Stimulated activated CD4-positive, alpha-beta T cell treated with anti-CD3 and anti-CD28 coated beads, Interleukin-1b, Interleukin-23, amount 100 ng/mL, for 4 hours (primary cell): ENCODE measurements at places on chromosomes 1 and 21.

- DNase-seq: no peak
Observed at GRCh38 chr1:44924835-44925464, 61.4 kb downstream of the EIF2B3 start.

DNA sequence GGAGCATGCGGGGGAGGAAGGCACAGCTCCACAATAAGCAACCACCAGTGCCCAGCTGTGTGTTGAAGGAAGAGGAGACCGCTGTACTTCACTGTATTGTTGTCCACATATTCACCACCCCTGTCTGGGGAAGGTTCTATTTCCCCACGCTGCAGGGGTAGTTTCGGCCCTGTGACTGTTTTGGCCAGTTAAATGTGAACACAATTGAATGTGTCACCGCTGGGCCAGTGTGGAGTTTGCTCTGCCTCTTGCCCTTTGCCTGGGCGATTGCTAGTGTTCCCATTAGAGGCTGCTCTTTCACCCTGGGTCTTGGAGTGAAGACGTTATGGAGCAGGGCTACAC is 32.6 kb downstream of the UBE4B start:
- no peak for DNase-seq

DNA sequence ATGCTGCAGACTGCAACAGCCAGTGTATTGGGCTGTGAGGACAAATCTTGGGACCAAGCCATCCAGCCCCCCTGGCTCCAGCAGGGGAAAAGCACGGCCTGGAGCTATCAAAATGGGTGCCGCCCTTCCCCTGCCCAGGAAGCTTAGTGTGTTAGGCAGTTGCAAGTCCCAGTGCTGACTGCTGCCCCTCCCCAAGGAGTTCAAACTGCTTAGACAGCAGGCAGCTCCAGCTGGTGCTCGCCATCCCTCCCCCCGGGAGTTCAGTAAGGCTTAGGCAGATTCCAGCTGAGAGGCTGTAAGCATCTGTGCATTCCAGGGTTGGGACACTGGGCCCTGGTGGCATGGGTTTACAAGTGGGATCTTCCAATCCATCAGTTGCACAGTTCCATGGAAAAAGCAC is 579.6 kb upstream of the NR5A2 start:
- DNase-seq: no peak

GRCh38 chr1:43321331-43321891 is 16.2 kb upstream of the MPL start:
- DNase-seq: no peak

GRCh38 chr1:54581621-54582035 is 33.6 kb downstream of the ACOT11 start:
- DNase-seq: no peak

GRCh38 chr1:228400237-228400651 is 6.4 kb downstream of the TRIM11 start:
- no peak for DNase-seq

GRCh38 chr1:95183952-95184351 is 50.1 kb upstream of the RWDD3 start:
- no peak for DNase-seq

DNA sequence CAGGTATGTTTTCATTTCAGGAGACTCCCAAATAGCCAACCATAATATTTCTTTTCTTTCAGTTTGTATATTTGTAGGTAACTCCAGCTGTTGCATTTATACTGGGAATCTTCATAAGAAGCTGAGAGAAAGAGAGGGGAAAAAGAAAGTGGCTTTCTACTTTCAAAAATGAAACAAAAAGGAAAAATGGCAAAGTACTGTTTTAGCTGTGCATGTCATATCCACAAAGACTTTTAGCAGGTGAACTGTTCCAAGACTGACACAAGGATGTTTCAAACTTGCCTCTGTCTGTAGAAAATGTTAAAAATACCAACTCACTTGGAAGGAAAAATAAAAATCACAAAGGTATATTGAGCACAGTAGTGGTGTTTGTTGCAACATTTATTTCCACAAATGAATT is 41.9 kb upstream of the CACYBP start:
- DNase-seq: no peak

- DNase-seq: no peak
Observed at GRCh38 chr21:43343992-43344886, 82.7 kb downstream of the SIK1 start.

DNA sequence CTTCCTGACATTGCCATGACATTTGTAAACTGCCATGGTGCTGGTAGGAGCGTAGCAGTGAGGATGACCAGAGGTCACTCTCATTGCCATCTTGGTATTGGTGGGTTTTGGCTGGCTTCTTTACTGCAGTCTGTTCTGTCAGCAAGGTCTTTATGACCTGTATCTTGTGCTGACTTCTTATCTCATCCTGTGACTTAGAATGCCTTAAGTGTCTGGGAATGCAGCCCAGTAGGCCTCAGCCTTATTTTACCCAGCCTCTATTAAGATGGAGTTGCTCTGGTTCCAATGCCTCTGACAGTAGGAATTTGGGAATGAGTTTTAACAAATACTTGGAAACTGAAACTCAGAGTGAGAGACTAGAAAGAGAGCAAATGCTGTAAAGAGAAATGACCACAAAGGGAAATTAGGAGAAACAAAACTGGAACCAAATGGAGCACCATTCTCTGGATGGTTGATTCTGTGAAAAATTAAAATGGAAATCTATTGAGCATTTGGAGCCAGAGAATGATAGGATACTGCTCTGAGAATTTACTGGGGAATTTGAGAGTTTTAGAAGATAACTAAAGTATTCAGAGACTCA is 50.1 kb upstream of the RHOU start:
- DNase-seq: no peak

GRCh38 chr1:192003295-192004077 is 154.8 kb upstream of the RGS18 start:
- no peak for DNase-seq

DNA sequence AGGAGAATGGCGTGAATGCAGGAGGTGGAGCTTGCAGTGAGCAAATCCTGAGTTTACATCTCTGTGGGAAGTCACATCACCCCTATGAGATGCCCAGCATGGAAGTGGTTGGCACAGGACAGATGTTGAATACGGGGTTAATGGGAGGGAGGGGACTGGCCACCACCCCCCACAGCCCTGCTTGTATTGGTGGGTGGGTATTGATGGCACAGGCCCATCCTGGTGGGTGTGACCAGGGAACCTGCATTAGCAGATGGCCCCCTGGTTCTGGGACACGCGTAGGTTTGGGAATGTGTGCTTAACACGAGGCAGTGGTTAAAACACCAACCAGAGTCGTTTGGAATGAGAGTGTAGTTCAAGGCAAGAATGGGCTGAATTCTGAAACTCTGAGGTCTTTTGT is 117.9 kb downstream of the PRDM2 start:
- no peak for DNase-seq

DNA sequence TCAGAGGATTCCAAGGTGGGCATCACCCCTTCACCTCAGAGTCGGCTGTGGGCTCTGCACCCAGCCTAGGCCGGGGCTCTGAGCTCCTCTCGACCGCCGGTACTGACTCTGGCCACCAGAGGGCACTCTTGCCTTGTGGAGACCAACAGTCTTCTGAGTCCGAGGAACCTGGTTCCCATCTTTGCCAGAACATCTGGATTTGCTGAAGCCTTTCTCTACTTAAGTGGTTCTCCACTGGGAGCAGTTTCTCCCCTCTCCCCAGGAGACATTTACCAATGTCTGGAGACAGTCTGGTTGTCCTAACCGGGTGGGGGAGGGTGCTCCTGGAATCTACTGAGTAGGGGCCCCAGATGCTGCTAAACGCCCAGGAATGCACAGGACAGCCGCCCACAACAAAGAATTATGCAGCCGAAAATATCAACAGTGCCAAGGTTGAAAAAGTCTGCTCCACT is 9.4 kb downstream of the ETV3L start:
- peak; percentile 90 for DNase-seq

- DNase-seq: no peak
Observed at GRCh38 chr1:74470936-74471335, 41.5 kb downstream of the LRRC53 start.

- DNase-seq: no peak
Observed at GRCh38 chr21:31909153-31910073, 36.6 kb downstream of the HUNK start.

DNA sequence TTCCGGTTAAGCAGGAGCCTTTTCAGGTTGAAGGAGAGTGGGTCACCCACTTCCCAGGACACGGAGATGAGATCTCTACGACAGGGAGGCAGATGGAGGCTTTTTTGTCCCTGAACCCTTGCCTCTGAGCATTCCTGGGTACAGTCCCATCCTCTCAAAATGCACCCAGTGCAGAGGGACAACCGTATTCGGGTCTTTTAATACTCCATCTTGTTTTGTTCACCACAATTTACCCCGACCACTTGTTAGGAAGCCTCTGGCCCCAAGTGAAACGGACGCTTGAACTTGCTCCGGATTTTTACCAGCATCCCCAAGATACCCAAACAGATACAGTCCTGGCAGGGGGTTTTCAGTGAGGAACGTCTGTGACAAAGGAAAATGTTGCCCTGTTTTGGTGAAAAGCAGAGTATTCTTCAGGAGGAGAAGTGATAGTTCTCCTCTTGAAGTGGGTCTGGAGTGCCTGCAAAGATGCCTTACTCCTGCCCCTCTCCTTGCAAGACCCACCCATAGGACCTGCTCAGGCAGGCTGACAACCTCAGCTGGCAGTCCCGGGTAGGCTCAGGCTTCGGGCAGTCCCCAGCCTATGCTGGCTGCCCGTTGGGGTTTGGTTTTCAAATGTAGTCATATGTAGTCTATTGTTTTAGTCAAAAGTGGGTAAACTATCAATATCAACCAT is 669 bp upstream of the ARL8A start:
- no peak for DNase-seq

- no peak for DNase-seq
Observed at GRCh38 chr1:203870245-203870644, 8.8 kb downstream of the SNRPE start.

- DNase-seq: no peak
Observed at GRCh38 chr1:243447347-243447746, 191.5 kb downstream of the SDCCAG8 start.

- no peak for DNase-seq
Observed at GRCh38 chr1:246790364-246790763, 66.2 kb downstream of the SCCPDH start.

DNA sequence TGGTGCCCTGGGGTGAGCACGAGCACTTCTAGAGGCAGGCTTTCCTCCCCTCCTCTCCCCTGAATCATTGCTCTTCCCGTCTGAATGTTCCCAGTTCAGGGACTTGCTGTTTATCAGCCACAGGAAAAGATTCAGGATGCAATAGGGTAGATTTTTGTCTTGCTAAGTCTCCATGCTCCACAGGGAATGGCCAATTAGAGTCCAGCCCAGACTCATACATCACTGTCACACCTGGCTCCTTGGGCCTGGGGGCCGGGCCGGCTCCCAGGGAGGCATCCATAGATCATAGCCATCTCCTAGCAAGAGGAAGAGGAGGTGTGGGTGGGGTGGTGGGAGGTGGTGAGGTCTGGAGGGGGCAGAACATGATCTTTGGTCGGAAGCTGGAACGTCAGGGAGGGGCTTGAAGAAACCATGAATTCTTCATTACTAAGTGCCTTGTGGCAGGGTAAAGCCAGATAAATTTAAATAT is 83.4 kb downstream of the LRRN2 start:
- no peak for DNase-seq

DNA sequence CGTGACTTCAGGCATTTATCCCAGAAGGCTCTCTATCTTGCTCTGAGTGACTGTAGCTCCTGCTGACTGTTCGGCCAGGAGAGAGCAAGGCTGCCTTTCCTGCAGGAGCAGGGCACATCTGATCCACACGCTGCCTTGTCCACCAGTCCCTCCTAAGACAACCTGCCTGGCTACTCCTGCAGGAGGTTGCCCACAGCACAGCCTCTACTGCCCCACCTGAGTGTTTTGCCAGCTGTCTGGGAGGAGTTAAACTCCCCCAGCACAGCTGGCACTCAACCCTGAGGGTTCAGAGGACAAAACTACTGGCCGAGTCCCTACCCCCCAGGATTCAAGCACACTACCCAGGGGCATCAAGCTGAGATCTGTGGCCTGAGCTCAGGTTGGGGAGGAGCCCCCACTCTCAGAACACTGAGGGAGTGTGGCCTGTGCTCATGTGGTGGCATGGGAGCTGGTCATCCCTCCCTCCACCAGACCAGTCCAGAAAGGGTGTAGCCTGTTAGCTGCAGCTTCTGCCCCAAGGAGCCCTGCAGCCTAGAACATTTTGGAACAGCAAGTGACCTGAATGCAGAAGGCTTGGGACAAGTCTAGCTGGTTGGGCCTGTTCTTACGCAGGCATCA is 237.3 kb downstream of the SLC44A5 start:
- DNase-seq: no peak

GRCh38 chr1:117632269-117633067 is 26.6 kb downstream of the TENT5C start:
- DNase-seq: no peak

DNA sequence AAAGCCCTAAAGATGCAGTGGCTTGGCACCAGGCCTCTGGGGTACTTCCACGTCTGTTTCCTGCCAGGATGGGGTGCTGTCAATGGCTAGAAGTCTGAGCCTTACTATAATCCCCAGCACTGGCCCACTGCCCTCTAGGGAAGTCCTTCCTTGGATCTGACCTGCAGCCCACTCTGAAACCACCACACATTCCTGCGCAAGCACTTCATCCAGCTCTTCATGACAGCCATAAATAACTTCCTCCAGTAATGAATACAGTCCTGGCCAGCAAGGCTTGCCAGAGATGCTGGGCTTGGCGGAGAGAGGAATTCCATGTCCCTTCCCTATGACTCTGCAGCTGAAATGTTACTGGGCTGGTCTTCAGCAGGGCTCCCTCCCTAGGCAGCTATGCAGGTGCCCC is 32.6 kb downstream of the ALPL start:
- DNase-seq: no peak

DNA sequence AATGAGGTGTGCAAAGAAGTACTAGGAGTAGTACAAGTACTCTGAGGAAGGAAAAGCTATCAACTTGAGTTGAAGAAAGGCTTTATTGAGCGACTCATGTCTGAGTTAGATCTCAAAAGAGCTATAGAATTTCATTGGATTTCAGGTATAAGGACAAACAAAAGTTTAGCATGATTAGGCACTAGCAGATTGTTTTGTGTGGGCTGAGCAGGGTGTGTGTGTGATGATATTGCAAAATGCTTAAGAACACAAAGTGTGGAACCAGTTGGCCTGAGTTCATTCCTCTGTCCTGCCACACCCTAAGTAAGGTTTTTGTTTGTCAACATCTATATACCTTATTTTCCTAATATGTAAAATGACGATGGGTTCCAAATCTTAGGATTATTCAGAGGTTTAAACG is 158.9 kb downstream of the KCNK2 start:
- no peak for DNase-seq

DNA sequence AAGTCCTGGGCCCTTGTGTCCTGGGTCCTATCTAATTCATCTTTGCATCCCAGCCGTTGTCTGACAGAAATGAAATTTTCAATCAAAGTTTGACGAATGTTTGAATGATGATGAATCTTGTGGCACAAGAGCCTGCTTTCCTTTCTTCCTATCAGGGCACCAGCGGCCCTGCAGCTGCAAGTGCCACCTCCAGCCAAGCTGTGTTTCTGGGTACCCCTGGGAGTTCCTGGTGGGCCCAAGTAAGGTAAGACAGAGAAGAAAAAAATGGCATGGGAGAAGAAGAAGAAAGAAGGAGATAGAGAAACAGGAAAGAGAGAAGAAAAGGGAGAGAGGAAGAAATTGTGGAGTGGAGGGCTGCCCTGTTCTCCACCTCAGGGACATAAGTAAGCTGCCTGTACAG is 782.1 kb upstream of the TPTE start:
- no peak for DNase-seq

GRCh38 chr1:239840790-239841189 is 250.9 kb upstream of the FMN2 start:
- no peak for DNase-seq
